ENCODE measurements at places on chromosomes 4 and X. TPM values are rescaled to one million over a fixed set of nuclear protein-coding genes. Genes with fewer than 3 reads are reported as not detected.

DNA sequence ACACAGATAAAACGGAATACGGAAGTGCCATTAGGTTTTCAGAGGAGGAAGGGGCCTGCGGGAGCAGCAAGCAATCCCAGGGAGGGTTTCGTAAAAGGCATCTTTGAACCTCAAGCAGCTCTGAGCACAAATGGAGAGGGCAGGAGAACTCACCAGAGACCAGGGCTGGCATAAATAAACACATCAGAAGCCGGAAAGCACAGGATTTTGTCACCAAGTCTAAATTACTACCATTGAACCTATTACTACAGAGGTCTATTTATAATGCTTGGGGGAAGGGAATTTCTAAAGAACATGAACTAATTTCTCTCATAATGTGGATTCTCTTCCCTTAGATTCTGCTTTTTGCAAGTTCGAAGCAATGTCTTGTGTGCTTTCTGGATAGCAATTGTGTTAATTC is 39.6 kb upstream of the MBTPS2 start:
- no peak overlapping the region for H3K4me3 ChIP-seq
- no peaks in the 10 kb centered on the region for H3K4me1 ChIP-seq
- no peak overlapping the region for H3K27ac ChIP-seq
- H3K27me3 ChIP-seq = no peaks in the 10 kb centered on the region
- no peaks in the 10 kb centered on the region for H3K36me3 ChIP-seq

DNA sequence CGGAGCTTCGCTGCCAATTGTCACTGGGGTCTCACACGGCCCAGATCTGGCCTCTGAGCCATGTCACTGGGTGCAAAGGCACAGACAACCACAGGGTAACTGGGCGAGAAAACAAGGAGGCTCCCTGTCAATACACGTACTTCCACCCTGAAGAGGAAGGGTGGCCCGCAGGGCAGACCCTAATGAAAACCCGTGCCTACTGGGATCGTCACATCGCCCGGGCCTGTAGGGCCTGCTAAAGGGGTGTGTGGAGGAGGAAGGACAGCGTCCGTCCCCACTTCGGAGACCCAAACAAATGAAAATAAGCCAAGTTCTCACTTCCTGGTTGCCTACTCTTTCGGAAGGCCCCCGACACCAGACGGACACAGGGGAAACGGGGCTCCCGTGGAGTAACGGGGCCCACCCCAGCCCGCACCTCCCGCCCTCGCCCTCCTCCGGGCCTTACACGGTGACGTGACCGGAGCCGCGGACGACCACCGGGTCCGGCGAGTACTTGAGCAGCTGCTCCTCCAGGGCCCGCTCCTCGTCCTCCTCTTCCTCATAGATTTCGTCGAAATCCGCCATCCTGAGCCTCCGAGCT is 578 bp downstream of the CHIC2 start:
- H3K4me1 ChIP-seq = peaks cover 33% of the 10 kb centered on the region
- no peaks in the 10 kb centered on the region for H3K27me3 ChIP-seq
- peak overlapping the region; percentile 82 for H3K4me3 ChIP-seq
- H3K36me3 ChIP-seq = no peaks in the 10 kb centered on the region
- peak; percentile 42 for DNase-seq
- peak overlapping the region; percentile 93 for H3K27ac ChIP-seq

DNA sequence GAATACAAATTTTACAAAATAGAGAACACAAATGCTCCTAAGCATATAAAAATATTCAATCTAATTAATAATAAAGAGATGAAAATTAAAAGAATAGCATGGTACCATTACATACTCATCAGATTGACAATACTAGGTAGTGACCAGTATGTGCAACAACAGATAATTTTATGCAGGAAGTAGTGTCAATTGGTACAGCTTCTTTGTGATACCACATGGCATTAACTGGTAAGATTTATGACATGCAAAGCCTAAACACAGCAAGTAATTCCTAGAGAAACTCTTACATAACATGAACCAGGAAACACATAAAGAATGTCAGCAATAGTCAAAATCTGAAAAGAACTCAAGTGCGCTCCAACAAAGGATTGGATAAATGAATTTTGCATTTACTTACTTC is 26.3 kb downstream of the CXCL2 start:
- H3K27ac ChIP-seq = no peak overlapping the region
- DNase-seq = no peak
- no peak overlapping the region for H3K4me3 ChIP-seq
- H3K4me1 ChIP-seq = no peaks in the 10 kb centered on the region
- H3K27me3 ChIP-seq = no peaks in the 10 kb centered on the region
- H3K36me3 ChIP-seq = no peaks in the 10 kb centered on the region

DNA sequence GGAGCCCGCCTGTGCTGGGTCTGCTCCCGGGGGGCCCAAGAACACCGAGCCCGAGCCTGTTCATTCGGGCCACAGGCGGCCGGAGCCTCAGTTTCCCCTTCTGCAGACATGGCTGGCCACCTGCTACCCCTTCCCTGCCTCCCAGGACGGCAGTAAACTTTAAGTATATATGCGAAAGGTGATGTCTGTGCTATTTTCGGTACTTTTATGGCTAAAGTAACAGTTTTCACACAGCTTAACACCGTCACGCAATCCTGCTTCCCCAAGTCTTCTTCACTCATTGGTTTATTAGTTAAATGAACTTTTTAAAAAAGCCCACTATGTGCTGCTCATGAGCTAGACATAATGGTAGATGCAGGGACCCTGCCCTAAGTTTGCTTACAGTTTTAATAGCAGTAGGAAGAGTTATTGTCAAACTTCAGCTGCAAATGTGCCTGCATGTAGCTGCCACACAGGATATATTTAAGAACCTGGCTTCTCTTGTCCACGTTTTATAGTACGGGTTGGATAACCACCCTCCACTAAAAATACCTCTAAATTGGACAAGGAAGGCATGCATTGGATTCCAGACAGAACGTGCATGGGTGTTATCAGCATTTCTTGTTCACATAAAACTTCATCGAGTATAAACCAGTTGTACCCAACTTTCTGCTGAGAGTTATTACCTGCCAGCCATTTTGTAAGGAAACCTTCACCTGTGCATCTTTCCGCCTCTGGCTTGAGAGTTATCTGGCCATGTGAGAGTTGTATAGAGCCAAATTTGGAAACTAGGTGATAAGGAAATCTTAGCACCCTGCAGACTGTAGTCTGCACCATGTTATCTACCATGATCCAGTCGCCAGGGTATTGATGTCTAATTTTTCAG is 741 bp downstream of the ANAPC4 start:
- H3K27ac ChIP-seq = peak overlapping the region; percentile 47
- peak overlapping the region; percentile 85 for H3K4me3 ChIP-seq
- peaks cover 12% of the 10 kb centered on the region for H3K36me3 ChIP-seq
- H3K4me1 ChIP-seq = peaks cover 7% of the 10 kb centered on the region
- H3K27me3 ChIP-seq = no peaks in the 10 kb centered on the region

DNA sequence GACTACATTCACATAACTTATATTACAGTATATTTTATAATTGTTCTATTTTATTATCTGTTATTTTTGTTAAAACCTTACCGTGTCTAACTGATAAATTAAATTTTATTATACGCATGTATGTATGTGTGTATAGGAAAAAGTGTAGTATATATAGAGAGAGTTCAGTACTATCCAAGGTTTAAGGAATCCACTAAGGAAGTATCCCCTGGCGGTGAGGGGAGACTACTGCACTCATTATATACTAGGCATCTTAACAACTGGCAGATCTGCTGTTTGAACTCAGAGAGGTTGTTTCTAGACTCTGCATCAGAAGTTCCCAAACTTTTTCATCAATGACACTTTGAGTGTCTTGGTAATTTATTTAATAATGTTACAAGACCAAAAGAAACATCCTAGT is 70.9 kb downstream of the NDST4 start:
- no peak overlapping the region for H3K27ac ChIP-seq
- H3K36me3 ChIP-seq = no peaks in the 10 kb centered on the region
- no peak for DNase-seq
- no peaks in the 10 kb centered on the region for H3K27me3 ChIP-seq
- H3K4me1 ChIP-seq = no peaks in the 10 kb centered on the region
- no peak overlapping the region for H3K4me3 ChIP-seq

- H3K4me1 ChIP-seq = peaks cover 13% of the 10 kb centered on the region
- peak overlapping the region; percentile 31 for H3K27ac ChIP-seq
- DNase-seq = peak; percentile 14
- H3K36me3 ChIP-seq = no peaks in the 10 kb centered on the region
- H3K27me3 ChIP-seq = no peaks in the 10 kb centered on the region
These were observed 390.7 kb downstream of the MAPK10 start for GRCh38 chr4:85968945-85969819.

DNA sequence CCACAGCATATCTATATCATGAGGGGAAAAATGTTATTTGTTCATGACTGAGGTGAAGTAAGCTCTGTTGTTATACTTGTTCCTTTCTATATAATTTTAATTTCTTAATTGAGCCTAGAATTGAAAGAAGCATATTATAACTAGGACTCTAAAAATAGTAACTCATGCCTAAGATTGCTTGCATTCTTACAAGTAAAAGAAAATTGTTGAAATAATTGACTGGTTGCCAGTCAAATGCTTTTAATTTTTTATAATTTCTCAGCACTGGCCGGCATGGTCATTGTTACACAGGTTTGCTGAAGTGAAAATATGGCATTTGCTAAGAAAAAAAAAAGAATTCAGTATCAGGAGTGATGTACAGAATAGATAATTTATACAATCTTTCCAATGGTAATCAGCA is 104.8 kb downstream of the GASK1B start:
- H3K36me3 ChIP-seq = no peaks in the 10 kb centered on the region
- no peak overlapping the region for H3K4me3 ChIP-seq
- no peak overlapping the region for H3K27ac ChIP-seq
- H3K4me1 ChIP-seq = no peaks in the 10 kb centered on the region
- H3K27me3 ChIP-seq = no peaks in the 10 kb centered on the region
- DNase-seq = no peak

GRCh38 chr4:18291256-18291655 is 269.7 kb upstream of the LCORL start:
- H3K27me3 ChIP-seq = no peaks in the 10 kb centered on the region
- no peak for DNase-seq
- H3K27ac ChIP-seq = no peak overlapping the region
- H3K4me1 ChIP-seq = no peaks in the 10 kb centered on the region
- H3K4me3 ChIP-seq = no peak overlapping the region

- DNase-seq = no peak
- H3K4me3 ChIP-seq = no peak overlapping the region
- H3K27ac ChIP-seq = no peak overlapping the region
- H3K27me3 ChIP-seq = no peaks in the 10 kb centered on the region
These were observed 307.0 kb downstream of the FSTL5 start for GRCh38 chr4:161856711-161857326.

DNA sequence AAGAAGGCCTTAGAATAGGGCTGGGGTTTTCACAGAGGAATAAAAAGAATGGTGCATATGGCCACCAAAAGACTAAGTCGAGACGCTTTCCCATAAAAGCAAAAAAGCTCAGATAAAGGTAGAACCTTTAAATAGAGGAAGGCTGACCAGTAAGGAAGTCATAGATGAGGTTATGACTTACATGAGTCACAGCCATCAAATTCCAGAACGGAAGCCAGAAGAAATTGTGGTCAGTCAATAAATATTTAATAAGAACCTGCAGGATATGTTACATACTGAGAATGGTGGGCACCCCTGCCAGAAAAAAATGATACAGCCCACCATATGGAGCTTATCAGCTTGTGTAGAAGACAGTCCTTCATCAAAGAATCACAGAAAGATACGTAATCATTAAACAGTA is 120.1 kb downstream of the MANBA start:
- no peaks in the 10 kb centered on the region for H3K36me3 ChIP-seq
- H3K4me1 ChIP-seq = no peaks in the 10 kb centered on the region
- H3K27ac ChIP-seq = no peak overlapping the region
- H3K27me3 ChIP-seq = no peaks in the 10 kb centered on the region

GRCh38 chr4:79847411-79847810 is 225.6 kb downstream of the ANTXR2 start:
- H3K4me3 ChIP-seq = no peak overlapping the region
- no peaks in the 10 kb centered on the region for H3K4me1 ChIP-seq
- no peaks in the 10 kb centered on the region for H3K27me3 ChIP-seq
- no peak overlapping the region for H3K27ac ChIP-seq
- DNase-seq = no peak
- H3K36me3 ChIP-seq = no peaks in the 10 kb centered on the region

DNA sequence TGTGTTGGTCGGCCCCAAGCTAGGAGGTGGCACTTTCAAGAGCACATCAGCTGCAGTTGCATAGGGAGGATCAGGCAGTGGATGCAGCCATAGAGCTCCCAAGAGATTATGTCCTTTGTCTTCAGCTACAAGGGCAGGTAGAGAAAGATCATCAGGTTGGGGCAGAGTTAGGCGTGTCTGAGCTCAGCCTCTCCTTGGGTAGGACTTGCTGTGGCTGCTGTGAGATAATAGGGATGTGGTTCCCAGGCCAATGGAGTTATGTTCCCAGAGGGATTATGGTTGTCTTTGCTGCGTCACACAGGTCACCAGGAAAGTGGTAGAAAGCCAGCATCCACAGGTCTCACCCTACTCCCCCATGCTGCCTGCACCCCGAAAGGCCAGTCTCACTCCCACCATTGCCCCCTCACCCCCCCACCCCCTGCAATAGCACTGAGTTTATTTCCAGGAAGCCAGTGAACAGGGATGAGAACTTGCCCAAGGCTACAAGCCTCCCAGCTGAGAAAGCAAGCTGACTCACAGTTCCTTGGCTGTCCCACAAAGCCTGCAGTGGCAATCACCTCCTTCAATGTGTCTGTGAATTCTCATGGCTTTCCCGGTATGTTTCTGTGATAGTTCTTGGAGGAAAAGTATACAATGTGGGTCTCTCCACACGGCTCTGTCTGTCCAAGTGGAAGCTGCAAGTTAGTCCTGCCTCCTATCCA is 148.4 kb downstream of the STPG2 start:
- no peak overlapping the region for H3K27ac ChIP-seq
- H3K4me1 ChIP-seq = no peaks in the 10 kb centered on the region
- H3K4me3 ChIP-seq = no peak overlapping the region
- no peaks in the 10 kb centered on the region for H3K36me3 ChIP-seq
- DNase-seq = no peak

DNA sequence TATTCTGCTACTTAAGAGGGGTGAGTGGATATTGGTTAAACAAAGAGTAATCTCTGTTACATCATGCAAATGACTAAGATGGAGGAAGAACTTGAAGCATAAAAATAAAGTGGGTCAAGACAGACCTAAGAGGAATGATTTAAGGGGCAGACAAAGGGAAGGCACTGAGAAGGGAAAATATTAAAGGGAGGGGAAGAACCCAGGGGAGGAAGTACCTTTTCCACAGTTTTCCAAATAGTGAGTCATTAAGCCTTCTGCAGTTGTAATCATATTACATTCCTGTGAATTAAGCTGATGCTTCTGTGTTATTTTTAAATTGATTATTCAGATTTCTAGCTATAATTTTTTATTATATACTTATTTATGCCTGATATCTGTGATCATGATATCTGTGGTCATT is 253.3 kb downstream of the CENPC start:
- H3K4me3 ChIP-seq = no peak overlapping the region
- H3K36me3 ChIP-seq = no peaks in the 10 kb centered on the region
- H3K4me1 ChIP-seq = no peaks in the 10 kb centered on the region
- no peaks in the 10 kb centered on the region for H3K27me3 ChIP-seq
- DNase-seq = no peak

- H3K36me3 ChIP-seq = no peaks in the 10 kb centered on the region
- DNase-seq = no peak
- H3K4me1 ChIP-seq = no peaks in the 10 kb centered on the region
- no peak overlapping the region for H3K4me3 ChIP-seq
- no peaks in the 10 kb centered on the region for H3K27me3 ChIP-seq
These were observed 753.6 kb downstream of the TRIML1 start for GRCh38 chr4:188892837-188893236.

Gene ARHGAP6
- total RNA-seq = 63.8 TPM

Gene PWWP3B
- 40.2 TPM for total RNA-seq

Gene KLHL4
- 3.3 TPM for total RNA-seq

Gene NUP54
- total RNA-seq = 49.7 TPM

Gene TRIM75
- not detected for total RNA-seq

Gene NR3C2
- 161 TPM for total RNA-seq

All from thyroid gland (tissue), 4 donors.